ENCODE measurements at places on chromosomes 6 and 20.

DNA sequence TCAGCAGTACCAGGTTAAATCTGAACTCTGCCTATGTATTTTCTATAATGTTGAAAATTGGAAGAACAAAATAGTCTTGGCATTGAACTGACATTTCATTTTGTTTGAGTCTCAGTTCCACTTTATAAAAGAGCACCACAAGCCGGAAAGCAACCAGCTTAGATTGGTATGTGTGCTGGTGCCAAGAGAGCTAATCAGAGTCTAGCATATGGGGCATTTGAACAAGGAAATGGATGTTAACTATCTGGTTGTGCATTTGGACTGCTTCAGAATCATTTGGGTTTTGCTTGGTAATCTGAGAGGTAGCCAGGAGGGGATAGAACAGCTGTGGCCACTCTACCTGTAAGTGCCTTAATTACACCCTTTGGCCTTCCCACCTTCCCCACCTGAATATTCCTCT lies 184.8 kb downstream of the GRIK2 start:
- DNase-seq, result no peak

GRCh38 chr6:43947860-43948259 lies 177.8 kb downstream of the VEGFA start:
- DNase-seq, result no peak

DNA sequence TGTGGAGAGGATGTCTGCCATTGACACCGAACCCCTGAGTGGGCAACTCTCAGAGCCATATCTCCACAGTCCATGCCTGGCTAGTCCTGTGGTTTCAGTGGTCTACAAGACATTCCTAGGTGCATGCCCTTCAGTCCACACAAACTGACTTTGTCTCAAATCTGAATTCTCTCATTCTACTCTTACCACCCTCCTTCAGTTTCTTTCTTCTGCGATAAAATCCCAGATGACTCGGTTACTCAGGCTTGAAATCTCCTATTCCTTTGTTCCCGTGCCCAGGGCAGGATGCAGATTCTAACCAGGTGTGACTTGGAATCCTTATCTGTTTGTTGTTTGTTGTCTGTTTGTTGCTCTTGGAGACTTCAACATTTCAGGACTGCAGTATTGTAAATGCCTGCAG lies 9.3 kb downstream of the CDS2 start:
- no peak for DNase-seq

GRCh38 chr6:50720623-50721022 lies 7.3 kb downstream of the TFAP2D start:
- DNase-seq, result no peak

GRCh38 chr20:32304131-32304746 lies 26.8 kb downstream of the KIF3B start:
- DNase-seq, result no peak

DNA sequence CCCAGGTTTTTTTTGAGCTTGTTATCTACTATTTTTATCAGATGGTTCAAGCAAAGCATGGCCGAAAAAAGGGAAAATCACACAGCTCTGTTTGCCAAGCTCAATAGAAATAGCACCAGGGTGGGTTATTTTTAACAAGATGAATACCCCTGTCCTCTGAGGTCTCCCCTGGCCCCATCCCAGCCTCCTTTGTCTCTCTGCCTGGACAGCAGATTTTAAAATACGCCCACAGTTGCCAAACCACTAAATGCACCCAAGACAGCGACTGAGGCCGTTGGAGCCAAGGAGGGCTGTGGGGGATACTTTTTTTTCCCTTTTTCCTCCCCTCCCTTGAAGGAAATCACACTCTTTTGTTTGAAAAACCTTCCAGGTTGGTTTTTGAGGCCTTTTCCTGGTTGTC lies 106.6 kb downstream of the VEGFA start:
- no peak for DNase-seq

- DNase-seq, result no peak
These were observed 106.7 kb upstream of the IYD start for GRCh38 chr6:150261997-150262697.

GRCh38 chr20:35017099-35017835 lies 61.6 kb downstream of the MYH7B start:
- DNase-seq, result no peak

GRCh38 chr6:45132059-45132458 lies 196.1 kb upstream of the RUNX2 start:
- no peak for DNase-seq

DNA sequence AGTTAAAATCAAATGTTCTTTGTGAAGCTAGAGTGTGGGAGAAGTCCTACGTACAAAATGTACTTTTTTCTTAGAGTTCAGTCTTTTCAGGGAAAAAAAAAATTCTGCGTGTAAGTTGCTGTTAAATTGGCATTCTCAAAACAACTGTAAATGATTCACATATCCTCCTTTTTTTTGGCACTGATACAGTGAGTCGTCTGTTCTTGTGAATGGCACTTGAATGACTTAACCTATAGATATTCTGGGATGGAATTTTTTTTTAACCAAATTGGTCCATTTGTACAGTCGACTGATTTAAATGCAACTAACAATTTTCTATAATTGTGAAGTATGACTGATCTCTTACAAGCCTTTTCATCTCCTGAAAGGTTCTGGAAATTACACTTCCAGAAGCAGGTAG lies 5.5 kb upstream of the JAG1 start:
- no peak for DNase-seq

DNA sequence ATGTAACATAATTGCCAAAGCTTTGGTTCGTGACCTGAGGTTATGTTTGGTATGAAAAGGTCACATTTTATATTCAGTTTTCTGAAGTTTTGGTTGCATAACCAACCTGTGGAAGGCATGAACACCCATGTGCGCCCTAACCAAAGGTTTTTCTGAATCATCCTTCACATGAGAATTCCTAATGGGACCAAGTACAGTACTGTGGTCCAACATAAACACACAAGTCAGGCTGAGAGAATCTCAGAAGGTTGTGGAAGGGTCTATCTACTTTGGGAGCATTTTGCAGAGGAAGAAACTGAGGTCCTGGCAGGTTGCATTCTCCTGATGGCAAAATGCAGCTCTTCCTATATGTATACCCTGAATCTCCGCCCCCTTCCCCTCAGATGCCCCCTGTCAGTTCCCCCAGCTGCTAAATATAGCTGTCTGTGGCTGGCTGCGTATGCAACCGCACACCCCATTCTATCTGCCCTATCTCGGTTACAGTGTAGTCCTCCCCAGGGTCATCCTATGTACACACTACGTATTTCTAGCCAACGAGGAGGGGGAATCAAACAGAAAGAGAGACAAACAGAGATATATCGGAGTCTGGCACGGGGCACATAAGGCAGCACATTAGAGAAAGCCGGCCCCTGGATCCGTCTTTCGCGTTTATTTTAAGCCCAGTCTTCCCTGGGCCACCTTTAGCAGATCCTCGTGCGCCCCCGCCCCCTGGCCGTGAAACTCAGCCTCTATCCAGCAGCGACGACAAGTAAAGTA lies 547 bp upstream of the ESR1 start:
- DNase-seq, result no peak

DNA sequence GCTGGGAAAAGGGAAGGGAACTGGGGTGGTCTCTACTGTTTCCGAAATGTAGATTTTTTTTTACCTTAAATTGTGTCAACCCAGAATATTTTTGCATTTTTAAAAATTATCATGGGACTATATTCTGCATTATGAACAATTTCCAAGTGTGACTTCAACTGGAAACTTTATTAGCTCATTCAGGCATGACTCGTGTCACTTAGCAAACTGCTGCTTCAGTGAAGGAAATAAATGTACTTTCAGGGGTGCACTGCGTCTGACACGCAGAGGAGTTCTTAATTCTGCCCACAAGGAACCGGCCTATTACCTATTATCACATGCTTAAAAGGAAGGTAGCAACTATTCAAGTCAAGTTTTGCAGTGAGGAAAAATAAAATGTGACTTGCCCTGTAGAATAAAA lies 291.3 kb upstream of the PRDM1 start:
- DNase-seq, result no peak

Data from CD4-positive, alpha-beta T cell treated with Interleukin-10 for 1 hour (primary cell).